ENCODE measurements at places on chromosomes 4 and X.

GRCh38 chrX:124719060-124719459, 372.7 kb downstream of the SH2D1A start:
- DNase-seq, result peak; percentile 1

GRCh38 chr4:137545461-137545861, 13.2 kb upstream of the PCDH18 start:
- DNase-seq, result no peak

- no peak for DNase-seq
Measured at GRCh38 chrX:155242300-155242699, 22.0 kb downstream of the RAB39B start.

DNA sequence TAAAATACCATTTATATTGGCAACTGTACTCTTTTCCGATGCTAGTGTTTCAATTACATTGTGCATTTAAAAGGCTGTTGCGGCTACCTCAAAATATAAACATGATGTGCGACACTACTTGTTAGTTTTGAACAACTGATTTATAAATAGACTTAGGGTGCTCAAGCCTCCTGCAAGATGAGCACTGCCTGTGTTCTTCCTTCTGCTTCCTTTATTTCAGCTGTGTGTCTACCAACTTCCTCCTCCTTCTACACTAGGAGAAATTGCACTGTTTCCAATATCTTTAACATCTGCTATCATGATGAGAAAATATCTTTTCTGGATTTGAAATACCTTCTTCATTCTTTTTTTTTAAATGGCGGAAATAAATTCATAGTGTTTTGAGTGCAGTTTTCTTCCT, 24.0 kb downstream of the TET2 start:
- DNase-seq, result no peak

DNA sequence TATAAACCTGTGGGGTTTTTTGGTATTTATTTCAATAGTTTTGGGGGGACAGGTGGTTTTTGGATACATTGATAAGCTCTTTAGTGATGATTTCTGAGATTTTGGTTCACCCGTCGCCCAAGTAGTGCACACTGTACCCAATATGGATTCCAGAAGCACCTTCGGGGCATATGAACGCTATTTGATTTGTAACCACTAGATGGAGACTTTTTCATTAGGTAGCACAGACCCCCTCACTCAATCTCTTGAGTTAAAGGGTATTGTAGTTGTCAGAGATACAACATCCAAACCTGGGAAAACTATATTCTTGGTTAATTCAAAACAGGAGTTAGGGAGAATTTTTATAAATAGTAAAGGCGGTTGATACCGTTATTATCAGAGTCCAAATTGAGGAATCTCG, 79.8 kb downstream of the SPANXN3 start:
- DNase-seq, result no peak

DNA sequence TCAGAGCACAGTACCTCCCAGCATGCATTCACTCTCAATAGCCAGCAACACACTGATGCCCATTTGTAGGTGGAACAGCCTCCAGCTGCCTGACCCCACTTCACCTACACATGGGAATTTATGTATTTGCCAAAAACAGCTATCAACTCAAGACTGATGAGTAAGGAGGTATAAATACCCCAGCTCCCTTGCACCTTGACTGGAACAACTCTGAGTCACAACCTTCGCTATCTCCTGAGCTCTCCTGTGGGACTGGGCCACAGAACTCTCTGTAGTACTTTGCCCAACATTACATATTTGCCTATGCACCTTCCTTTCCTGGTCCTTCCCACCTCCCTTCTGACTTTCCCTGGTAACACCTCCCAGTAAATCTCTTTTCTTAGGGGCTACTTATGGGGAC, 16.5 kb upstream of the EGFL6 start:
- DNase-seq, result no peak

DNA sequence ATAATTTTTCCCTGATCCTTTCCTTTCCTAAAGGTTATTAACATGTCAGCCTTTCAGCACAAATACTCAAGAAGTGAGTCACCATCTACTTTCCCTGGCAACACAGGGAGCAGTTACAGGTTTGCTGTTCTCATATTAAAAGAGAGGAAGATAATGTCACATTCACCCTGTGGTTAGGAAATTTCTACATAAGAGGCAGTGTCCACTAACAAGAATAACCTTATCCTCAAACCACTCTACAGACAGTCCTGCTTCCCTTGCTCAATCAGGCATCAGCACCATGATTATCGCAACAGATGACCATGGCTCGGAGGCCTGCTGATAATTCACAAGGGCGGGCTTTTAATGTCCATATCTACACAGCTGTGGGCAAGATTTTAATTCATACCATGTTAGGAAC, 30.9 kb downstream of the RNF150 start:
- no peak for DNase-seq

DNA sequence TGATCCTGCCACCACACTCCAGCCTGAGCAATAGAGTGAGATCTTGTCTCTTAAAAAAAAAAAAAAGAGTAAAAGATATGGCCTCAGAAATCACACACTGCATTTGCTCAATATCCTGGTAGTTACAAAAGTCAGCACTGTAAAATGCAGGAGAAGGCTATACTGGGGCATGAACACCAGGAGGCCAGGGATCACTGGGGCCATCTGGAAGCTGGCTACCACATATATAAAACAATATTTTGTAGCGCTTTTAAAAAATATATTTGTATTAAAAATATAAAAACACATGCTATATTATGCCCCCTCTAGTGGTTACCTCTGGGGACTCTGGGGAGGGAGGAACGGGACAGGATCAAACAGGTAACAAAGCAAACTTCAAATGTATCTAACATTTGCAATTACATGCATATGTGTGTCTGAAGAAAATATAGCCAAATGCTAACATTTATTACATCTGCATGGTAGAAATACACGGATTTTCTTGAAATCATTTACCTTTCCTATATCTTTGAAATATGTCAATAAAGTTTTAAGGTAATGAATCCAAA, 4.0 kb downstream of the C4orf46 start:
- DNase-seq, result no peak

DNA sequence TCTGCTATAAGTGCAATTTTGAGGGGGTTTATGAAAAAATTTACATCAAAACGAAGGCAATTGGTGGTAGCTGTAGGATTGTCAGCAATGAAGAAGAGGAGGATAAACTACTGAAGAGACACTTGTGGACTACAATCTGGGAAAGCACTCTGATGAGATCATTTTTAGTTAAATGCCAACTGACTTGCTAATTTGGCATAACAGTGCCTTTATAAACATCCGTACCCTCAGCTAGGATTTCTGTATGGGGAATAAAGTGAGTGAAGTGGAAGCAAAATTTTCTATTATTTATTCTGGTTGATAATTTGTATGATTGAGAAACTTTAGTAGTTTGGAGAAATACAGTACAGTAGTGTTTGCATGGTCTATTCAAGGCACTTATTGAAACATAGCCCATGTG, 11.2 kb upstream of the GNRHR start:
- no peak for DNase-seq

- no peak for DNase-seq
Measured at GRCh38 chr4:23770011-23770410, 119.8 kb downstream of the PPARGC1A start.
